Stimulated activated CD8-positive, alpha-beta memory T cell treated with anti-CD3 and anti-CD28 coated beads, Interleukin-7, amount 100 ng/mL, for 48 hours (primary cell): ENCODE measurements at places on chromosomes 11 and 22.

DNA sequence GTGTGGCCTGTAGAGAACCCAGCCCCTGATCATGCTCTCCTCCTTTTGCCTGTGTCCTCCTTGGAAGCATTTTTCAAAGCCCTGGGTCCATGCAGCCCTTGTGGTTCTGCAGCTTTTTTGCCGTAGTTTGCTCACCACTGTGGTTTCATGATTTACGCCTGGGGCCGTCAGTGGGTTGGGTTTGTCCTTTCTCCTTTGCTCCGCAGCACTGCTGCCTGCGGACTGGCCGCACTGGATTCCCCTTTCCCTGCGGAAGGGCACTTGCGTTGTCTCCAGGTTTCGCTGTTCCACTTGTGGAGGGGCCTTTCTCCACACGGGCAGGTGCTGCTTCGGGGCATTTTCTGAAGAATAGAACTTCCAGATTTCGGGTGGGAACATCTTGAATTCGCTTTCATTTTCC is 1260.9 kb downstream of the BRD1 start:
- no peak for DNase-seq

GRCh38 chr11:132300283-132300682 is 929.9 kb downstream of the NTM start:
- DNase-seq = no peak

- DNase-seq = no peak
Measured at GRCh38 chr11:69366591-69366990, 72.6 kb downstream of the MYEOV start.

- no peak for DNase-seq
Measured at GRCh38 chr22:49514641-49515040, 313.0 kb downstream of the BRD1 start.

DNA sequence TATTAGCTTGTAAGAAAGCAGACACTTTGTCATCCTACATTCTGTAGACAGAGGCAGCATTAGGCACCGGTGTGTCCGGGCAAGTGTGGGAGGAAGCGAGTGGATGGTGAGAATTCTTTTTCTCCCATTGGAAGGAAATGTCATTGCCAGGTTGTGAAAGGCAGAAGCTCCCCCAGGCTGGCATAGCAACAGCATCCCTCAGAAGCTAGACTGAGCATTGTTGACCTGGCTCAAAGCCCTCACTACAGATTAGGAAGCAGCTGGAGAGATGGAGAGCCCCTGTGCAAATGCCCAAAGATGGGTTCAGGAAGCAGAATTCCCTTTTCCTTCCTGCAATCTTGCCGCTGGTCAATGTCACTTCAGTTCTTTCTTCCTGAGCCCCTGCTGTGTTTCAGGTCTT is 1299.3 kb downstream of the TBC1D22A start:
- DNase-seq = no peak

DNA sequence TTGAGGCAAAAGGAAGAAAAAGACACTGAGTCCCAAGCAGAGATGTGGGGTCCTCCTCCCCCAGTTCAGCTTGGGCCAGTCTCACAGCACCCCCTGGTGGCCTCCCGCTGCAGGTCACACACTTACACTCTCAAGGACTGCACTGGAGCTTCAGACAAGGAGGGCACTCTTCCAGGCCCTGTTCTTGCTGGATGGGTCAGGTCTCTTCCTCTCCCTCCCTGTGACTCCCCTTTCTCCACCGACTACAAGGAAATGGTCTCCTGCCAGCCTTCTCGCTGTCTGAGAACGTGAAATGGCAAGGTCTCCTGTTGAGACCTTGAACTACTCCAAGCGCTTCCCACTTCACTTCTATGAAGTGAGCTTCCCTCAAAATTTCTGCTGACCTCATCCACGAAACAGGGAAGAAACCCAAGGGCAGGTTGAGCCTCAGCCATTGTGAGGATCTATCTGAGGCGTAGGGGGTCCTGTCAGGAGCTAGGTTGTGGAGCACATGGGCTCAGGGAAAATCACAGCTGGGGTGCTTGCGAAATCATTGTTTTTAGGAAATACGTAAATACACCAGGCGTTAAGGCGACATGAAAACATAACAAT is 11.2 kb upstream of the IGLL1 start:
- peak; percentile 11 for DNase-seq

DNA sequence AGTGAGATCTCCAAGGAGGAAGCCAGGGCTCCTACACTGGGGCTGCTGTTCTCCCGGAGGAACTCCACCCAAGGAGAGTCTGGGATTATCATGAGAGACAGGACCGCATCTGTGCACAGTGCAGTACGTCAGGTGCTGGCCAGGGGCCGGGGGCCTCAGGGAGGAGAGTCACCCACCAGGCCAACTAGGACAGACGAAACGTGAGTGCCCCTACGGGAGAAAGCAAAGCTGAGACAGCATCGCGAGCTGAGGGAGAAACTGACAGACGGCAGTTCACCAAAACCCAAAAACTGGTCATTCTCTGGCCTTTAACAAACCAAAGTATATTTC is 273.4 kb downstream of the BRD1 start:
- no peak for DNase-seq

- no peak for DNase-seq
Measured at GRCh38 chr11:104464691-104465090, 300.7 kb upstream of the PDGFD start.

DNA sequence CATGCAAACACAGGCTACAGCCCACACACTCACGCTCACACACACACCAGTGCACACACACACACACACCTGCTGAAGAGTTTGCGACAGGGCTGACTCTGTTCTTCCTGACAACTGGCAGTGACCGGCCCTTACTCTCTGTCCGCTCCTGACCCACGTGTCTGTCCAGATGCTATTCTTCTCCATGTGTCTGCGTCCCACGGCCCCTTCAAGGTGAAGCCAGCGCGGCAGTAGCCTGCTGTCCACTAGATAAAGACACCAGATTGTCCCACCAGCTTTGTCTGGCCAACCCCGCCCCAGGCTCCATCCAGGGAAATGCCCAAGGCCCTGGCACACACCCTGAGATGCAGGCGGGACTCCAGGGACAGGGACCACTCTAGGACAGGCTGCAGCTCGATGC is 713.9 kb downstream of the BRD1 start:
- no peak for DNase-seq

GRCh38 chr11:71406681-71407080 is 41.5 kb downstream of the DHCR7 start:
- DNase-seq = no peak

DNA sequence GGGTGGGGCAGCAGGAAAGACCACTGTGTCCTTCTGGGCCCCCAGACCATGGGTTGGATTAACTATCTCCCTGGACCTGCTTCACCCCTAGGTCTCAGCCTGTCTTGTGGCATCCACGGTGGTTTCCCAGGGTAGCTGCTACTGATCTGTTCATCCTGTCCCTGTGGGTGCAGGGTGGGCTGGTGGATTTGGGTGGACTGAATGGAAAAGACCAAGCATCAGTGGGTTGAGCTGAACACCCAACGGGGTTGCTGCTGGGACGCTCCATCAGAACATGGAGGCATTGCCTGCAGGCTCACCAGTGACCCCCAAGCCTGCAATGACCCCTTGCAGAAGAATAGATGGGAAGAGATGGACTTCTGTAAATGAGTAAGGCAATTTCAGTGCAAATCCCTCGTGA is 812.1 kb downstream of the TBC1D22A start:
- DNase-seq = no peak
